ENCODE measurements at places on chromosomes 11 and 22.

DNA sequence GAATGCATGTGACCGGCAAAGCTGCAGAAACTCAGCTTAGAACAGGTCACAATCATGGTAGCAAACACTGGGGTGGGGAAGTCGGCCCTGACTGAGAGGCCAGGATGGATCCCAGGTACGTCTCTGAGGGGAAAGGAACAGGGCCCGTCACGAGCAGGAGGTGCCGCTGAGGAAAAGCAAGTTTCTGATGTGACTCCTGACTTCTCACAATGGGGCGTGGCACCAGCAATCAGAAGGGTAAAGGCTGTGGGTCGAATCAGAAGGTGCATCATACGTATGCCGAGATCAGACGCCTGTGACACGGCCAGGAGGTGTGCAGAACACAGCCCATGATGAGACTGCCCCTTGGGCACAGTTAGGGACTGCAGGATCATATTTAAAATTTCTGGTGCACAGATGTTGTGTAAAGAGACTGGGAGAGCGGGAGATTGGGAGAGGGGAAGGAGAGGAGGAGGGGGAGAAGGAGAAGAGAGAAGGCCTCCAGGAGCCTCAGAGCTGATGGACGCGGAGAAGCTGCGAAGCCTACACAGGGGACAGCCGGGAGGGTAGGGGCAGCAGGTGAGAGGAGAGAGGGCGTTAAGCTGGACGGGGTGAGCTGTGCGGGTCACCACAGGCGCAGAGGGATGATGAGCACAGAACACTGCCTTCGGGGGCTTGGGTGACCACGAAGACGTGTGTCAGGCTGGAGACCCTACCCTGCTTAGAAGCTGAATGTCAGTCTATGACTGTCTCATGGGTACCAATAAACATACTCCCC, 30.7 kb downstream of the KRTAP5-5 start:
- H3K27ac ChIP-seq: no peak overlapping the region
- no peaks in the 10 kb centered on the region for H3K36me3 ChIP-seq
- no peaks in the 10 kb centered on the region for H3K4me1 ChIP-seq
- DNase-seq: no peak
- no peak overlapping the region for H3K4me3 ChIP-seq
- H3K27me3 ChIP-seq: no peaks in the 10 kb centered on the region

DNA sequence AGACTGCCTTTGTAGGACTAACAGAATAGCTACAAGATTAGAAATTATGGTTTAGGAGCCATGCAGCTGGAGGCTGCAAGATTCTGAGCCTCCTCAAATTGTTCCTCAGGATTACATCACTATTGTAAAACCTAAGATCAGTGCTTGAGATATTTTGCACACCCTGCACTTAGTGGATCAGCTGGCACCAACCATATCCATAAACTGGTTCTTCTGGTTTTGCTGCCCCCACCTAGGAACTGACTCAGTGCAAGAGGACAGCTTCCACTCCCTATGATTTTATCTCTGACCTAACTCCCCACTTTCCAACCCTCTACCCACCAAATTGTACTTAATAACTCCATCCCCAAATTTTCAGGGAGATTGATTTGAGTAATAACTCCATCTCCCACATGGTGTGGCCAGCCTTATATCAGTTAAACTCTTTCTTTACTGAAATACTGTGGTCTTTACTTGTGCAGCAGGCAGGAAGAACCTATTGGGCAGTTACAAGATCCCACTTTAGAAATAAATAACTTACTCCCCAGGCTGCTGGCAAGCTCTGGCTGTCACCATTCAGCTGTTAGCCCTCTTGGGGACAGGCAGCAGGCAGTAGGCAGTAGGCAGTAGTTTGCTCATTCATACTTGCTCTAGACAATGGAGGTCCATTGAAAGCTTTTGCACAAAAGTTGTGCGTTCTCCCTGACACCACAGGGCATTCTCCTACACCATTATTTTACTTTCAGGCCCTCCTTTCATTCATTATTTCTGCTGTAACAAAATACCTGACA, 119.0 kb downstream of the SLC17A6 start:
- H3K27ac ChIP-seq: no peak overlapping the region
- no peaks in the 10 kb centered on the region for H3K27me3 ChIP-seq
- no peaks in the 10 kb centered on the region for H3K4me1 ChIP-seq

- H3K36me3 ChIP-seq: no peaks in the 10 kb centered on the region
- H3K27me3 ChIP-seq: no peaks in the 10 kb centered on the region
- DNase-seq: no peak
- peaks cover 8% of the 10 kb centered on the region for H3K4me1 ChIP-seq
These were observed 191.7 kb downstream of the ST3GAL4 start for GRCh38 chr11:126547161-126547560.

DNA sequence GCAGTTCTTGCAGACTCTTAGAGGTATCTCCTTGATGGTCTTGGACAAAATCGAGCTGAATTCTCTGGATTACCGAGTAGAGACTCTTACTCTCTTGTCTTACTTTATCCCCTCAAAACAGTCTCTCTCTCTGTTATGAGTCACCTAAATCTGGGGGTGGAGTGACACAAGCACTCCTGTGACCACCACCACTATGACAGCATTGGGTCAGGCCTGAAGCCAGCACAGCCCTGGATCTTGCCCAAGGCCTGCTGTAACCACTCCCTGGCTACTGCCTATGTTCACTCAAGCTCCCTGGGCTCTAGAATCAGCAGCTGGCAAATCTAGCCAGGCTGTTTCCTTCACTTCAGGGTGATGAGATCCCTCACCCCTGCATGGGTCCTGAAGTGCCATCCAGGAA, 662.5 kb downstream of the LUZP2 start:
- no peaks in the 10 kb centered on the region for H3K4me1 ChIP-seq
- DNase-seq: no peak
- H3K27ac ChIP-seq: no peak overlapping the region
- no peak overlapping the region for H3K4me3 ChIP-seq

DNA sequence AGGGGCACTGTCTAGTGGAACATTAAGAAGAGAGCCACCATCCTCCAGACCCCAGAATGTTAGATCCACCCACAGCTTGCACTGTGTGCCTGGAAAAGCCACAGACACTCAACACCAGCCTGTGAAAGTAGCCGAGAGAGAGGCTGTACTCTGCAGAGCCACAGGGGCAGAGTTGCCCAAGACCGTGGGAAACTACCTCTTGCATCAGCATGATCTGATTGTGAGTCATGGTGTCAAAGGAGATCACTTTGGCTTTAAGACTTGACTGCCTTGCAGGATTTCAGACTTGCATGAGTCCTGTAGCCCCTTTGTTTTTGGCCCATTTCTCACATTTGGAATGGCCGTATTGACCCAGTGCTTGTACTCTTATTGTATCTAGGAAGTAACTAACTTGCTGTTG, 115.9 kb upstream of the CCDC179 start:
- H3K36me3 ChIP-seq: no peaks in the 10 kb centered on the region
- H3K4me3 ChIP-seq: no peak overlapping the region
- DNase-seq: no peak
- H3K27me3 ChIP-seq: no peaks in the 10 kb centered on the region
- H3K4me1 ChIP-seq: no peaks in the 10 kb centered on the region
- H3K27ac ChIP-seq: no peak overlapping the region

- H3K27ac ChIP-seq: no peak overlapping the region
- peak; percentile 76 for DNase-seq
These were observed 117.4 kb downstream of the KIAA1671 start for GRCh38 chr22:25069758-25070481.

DNA sequence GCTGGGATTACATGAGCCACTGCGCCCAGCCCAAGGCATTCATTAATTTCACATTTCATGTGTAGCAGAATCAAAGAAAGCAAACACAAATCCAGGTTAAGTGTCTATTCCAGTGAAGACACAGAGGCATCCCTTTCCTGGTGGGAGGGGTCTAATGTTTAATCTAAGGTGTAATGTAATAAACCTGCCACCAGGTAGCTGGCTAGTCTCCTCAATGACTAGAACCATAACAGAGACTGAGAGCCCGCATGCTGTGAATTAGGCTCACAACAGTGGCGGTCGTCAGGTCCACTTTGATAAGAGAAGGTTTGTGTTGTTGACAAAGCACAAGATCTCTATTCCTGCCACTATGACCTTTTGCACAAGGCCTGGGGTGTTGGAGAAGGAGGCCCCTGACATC, 64.2 kb upstream of the ADA2 start:
- H3K27me3 ChIP-seq: no peaks in the 10 kb centered on the region
- no peak for DNase-seq
- no peaks in the 10 kb centered on the region for H3K4me1 ChIP-seq

GRCh38 chr11:124556828-124557227, 13.0 kb upstream of the OR8A1 start:
- no peaks in the 10 kb centered on the region for H3K36me3 ChIP-seq
- DNase-seq: no peak
- H3K4me3 ChIP-seq: no peak overlapping the region
- H3K4me1 ChIP-seq: no peaks in the 10 kb centered on the region

DNA sequence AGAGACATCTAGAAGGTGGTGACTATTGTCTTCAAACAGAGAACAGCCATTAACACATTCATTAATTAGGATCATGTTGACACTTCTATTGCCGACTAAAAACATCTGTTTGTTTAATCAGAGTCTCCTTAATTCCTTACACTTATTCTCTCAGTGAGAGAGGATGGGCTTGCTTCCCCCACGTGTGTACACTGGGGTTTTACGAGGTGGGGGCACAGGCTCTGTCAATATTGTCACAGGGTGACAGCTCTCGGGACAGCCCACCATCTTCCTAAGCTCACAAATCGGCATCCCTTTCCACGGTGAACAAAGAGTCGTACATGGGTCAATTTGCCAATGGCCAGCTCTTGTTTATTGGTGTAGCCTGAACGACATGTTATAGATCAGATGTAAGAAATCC, 413.2 kb downstream of the MIAT start:
- DNase-seq: no peak
- no peaks in the 10 kb centered on the region for H3K4me1 ChIP-seq
- H3K27me3 ChIP-seq: no peaks in the 10 kb centered on the region
- H3K27ac ChIP-seq: no peak overlapping the region
- no peak overlapping the region for H3K4me3 ChIP-seq
- no peaks in the 10 kb centered on the region for H3K36me3 ChIP-seq

GRCh38 chr11:119332111-119332765, 2.1 kb upstream of the RNF26 start:
- H3K27ac ChIP-seq: no peak overlapping the region
- no peaks in the 10 kb centered on the region for H3K27me3 ChIP-seq
- no peak for DNase-seq
- no peaks in the 10 kb centered on the region for H3K36me3 ChIP-seq
- peaks cover 8% of the 10 kb centered on the region for H3K4me1 ChIP-seq

DNA sequence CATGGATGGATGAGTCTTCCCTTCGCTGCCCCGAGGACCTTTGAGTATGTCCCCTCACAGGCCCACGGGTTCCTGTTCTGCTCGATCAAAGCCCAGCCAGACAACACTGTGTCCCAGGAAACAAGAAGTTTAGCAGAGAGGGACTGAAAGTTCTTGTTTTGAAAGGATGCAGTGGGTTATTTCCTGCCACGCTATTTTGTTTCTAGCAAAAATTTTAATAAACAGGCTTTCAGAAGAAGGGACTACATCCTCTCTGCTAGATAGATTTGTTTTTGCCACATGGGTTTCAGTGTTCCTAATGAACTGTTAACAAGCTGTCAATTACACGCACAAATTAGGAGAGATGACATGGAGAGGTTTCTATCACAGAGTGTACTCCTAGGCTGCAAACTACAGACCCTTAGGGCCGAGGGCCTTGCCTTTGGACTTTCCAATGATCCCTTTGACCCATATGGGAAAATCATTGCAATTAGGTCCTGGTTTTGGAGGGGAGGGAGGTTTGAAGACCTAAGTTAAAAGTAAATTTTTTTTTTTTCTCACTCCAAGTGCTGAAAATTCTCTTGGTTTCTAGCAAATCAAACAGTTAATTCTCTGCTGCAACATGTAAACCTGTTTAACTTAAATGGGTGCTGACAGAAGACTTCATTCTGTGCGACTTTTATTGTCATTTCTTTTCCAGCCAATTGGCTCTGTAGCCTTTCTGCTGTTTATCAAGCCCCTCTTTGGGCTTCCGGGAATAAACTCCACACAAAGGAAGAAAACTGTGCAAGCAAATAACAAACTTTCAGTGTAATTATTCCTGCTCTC, 81.4 kb downstream of the RCN1 start:
- DNase-seq: no peak
- H3K36me3 ChIP-seq: no peaks in the 10 kb centered on the region
- no peaks in the 10 kb centered on the region for H3K27me3 ChIP-seq
- H3K27ac ChIP-seq: no peak overlapping the region

DNA sequence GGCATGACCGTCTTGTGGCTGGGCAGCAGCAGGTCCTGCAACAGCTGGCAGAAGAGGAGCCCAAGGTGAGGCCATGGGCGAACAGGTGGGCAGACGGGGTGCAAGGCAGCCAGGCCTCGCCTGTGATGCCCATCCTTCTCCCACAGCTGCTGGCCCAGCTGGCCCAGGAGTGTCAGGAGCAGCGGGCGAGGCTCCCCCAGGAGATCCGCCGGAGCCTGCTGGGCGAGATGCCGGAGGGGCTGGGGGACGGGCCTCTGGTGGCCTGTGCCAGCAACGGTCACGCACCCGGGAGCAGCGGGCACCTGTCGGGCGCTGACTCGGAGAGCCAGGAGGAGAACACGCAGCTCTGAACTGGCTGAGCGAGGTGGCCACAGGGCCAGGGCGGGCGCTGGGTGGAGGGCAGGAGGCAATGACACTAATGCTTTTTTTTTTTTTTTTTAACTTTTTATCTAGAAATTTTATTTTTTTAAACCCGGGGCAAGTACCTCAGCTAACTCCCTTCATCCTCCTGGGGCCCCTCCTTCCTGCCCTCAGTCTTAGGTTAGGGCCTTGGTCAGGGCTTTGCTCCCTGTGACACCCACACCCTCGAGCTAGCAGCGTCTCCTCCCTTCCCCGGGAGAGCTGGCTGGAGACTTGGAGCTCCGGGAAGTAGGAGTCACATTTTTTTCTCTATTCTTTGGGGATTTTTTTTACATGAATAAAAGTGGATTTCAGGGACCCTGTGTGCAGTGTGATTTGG, 16.0 kb downstream of the PLCB3 start:
- peak; percentile 55 for DNase-seq
- no peak overlapping the region for H3K4me3 ChIP-seq
- no peaks in the 10 kb centered on the region for H3K27me3 ChIP-seq
- peaks cover 9% of the 10 kb centered on the region for H3K4me1 ChIP-seq
- H3K27ac ChIP-seq: no peak overlapping the region

- no peaks in the 10 kb centered on the region for H3K27me3 ChIP-seq
- no peak for DNase-seq
- H3K4me1 ChIP-seq: no peaks in the 10 kb centered on the region
- no peaks in the 10 kb centered on the region for H3K36me3 ChIP-seq
- no peak overlapping the region for H3K4me3 ChIP-seq
These were observed 507.0 kb downstream of the NTM start for GRCh38 chr11:131877246-131877942.

GRCh38 chr22:39434243-39434653, 22.6 kb upstream of the MGAT3 start:
- no peak for DNase-seq
- H3K36me3 ChIP-seq: no peaks in the 10 kb centered on the region
- H3K4me1 ChIP-seq: peaks cover 6% of the 10 kb centered on the region
- H3K27me3 ChIP-seq: no peaks in the 10 kb centered on the region
- H3K27ac ChIP-seq: no peak overlapping the region
- H3K4me3 ChIP-seq: no peak overlapping the region

- no peaks in the 10 kb centered on the region for H3K4me1 ChIP-seq
- no peak for DNase-seq
- no peaks in the 10 kb centered on the region for H3K36me3 ChIP-seq
- no peak overlapping the region for H3K27ac ChIP-seq
These were observed 18.6 kb downstream of the C1QTNF6 start for GRCh38 chr22:37169406-37169805.

Data from ovary (tissue), 10 donors.